ENCODE measurements at places on chromosomes 1 and 21. TPM values are rescaled to one million over a fixed set of nuclear protein-coding genes. Genes with fewer than 3 reads are reported as not detected.

GRCh38 chr1:111704240-111704639 is 35.0 kb downstream of the INKA2 start:
- no peak for DNase-seq

DNA sequence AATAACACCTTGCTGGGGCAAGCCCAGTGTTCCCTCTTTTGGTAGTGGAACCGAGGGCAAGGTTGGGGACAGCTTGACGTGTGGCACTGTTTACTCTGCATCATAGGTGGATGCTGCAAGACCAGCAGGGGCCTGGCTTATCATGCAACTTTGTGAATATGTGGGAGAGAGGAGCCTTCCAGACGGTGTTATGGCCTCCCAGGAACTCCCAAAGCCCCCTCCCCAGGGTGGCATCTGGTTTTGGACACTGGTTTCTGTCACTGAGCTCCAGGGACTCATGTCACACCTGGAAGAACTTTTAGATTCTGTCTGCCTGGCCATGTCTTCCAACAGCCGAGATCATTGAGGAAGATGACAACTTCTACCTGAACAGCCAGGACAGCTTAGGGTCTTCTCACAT is 1.4 kb upstream of the TLR5 start:
- no peak for DNase-seq

GRCh38 chr1:24526940-24527542 is 24.4 kb downstream of the RCAN3 start:
- peak; percentile 38 for DNase-seq

DNA sequence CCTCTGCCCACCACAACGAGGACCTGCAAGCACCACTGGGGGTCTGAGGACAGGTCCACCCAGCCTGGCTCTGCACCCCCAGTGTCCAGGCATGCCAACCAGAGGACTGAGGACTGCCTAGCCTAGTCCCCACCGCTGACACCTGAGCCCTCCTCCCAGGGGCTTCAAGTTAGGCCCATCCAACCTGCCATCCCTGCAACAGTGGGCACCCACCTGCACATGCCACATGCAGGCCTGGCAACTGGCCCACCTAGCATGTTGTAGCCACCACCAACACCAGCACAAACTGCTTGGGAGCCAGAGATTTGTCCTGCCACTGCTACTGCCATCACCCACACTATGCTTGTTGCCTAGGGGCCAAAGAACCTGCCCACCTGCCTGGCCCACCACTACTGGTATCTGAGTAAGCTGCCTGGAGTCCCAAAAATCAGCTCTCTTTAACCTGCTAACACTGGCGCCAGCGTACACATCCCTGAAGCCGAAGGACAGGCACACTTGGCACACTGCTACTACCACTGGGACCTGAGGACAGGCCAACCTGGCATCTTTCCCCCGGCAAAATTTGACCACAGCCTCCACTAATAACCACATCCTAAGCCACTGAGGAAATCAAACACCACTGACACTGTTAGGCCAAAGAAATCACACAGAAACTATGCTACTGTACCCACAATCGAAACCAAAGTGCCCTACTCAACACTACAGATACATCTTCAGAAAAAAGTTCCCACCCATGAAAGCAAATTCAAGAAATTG is 61.5 kb downstream of the PSMG1 start:
- peak; percentile 53 for DNase-seq

C1orf74 gene
- total RNA-seq: 3.1 TPM

Data from fibroblast of lung (primary cell).